ENCODE measurements at places on chromosomes 2 and 18. TPM values are rescaled to one million over a fixed set of nuclear protein-coding genes. Genes with fewer than 3 reads are reported as not detected.
A peak's percentile ranks its signal among the peaks of the same experiment; 100 is the strongest.

DNA sequence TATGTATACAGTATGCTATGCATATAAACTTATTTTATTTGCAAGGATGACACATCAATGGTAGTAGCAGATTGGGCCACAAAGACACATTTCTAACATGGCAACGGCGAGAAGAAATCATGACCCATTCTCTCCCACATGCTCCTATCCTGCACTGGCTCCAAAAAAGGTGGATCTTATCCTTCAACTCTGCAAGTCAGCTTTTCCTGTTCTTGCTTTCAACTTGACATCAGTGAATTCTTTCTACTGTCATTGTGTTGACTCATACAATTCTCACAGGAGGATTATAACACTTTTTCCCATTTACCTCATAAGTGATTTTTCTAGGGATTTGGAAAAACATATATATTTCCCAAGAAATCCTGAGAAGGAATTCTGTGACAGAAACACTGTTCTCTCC lies 53.1 kb downstream of the ACVR1 start:
- no peak overlapping the region for H3K4me3 ChIP-seq
- H3K36me3 ChIP-seq, result peaks cover 5% of the 10 kb centered on the region
- H3K27me3 ChIP-seq, result no peaks in the 10 kb centered on the region
- DNase-seq, result no peak

Gene SGPP2
- total RNA-seq, result not detected

DNA sequence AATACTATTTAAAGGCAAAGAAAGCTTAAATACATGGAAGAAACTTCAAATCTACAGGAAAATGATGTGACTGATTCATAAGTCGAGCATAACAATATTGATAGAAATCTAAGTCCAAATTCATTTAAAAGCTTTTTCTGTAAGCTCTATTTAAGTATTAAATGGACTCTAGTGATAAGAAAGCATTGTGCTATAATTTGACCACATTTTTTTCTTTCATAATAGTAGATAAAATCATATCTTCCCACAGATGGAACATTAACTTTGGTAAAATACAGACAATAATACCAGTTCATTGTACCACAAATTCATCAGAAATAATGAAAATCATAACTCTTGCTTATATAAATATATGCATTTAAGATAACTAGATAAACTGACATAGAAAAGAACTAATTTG lies 366.5 kb downstream of the GALNT13 start:
- no peak for DNase-seq
- H3K27me3 ChIP-seq, result no peaks in the 10 kb centered on the region
- no peak overlapping the region for H3K27ac ChIP-seq
- H3K4me1 ChIP-seq, result peaks cover 4% of the 10 kb centered on the region
- no peaks in the 10 kb centered on the region for H3K36me3 ChIP-seq

Gene MC2R
- not detected for total RNA-seq

- no peak overlapping the region for H3K27ac ChIP-seq
- H3K36me3 ChIP-seq, result no peaks in the 10 kb centered on the region
- DNase-seq, result peak; percentile 20
- no peaks in the 10 kb centered on the region for H3K4me1 ChIP-seq
- H3K27me3 ChIP-seq, result no peaks in the 10 kb centered on the region
Observed at GRCh38 chr2:8545695-8546611, 135.9 kb upstream of the ID2 start.
